Activated T-cell treated with anti-CD3 and anti-CD28 coated beads for 1 hour (primary cell): ENCODE measurements at places on chromosomes 13 and 19.

DNA sequence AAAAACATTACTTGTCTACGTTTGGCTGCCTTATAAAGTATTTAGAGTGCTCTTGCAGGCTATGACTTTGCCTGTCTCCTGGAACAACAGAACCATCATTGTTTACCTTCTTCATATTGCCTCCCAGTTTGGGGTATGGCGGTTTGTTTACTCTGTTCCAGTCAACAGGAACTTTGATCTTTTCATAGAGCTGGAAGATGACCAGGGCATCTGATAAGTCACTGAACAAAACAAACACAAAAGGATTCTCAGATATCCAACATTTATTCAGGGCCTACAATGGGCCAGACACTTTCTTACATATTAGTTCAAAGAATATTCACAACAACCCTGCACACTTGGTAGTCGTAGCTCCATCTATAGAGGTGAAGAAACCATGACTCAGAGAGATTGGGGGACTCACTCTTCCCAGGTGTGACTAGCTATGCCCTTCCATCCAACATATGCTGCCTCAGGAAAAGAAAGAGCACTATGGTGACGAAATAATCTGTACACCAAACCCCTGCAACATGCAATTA lies 38.4 kb upstream of the CPB2 start:
- no peak for DNase-seq

- no peak for DNase-seq
Measured at GRCh38 chr19:29315556-29316190, 102.7 kb upstream of the UQCRFS1 start.

DNA sequence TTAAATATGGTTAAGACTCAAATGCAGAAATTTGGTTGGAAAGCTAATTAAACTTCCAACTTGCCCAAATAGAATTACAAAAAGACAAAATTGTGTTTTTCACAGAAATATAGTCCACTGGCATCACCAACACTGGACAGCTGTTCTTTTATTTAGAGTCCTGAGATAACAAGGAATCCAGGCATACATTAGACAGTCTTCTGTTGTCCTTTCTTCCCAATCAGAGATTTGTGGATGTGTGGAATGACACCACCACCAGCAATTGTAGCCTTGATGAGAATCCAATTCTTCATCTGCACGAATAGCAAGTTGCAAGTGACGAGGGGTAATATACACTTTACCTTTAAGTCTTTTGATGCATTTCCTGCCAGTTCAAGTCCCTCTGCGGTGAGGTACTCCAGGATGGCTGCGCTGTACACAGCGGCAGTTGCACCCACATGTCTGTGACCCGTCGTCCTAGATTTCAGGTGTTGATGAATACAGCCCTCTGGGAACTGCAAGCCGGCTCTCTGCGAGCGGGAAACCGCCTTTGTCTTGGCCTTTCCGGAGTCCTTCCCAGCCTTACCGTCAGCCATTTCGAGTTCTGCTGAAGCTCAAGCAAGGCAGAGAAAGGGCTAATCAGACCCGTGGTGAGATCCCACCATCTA lies 14.7 kb downstream of the UBAC2 start:
- peak; percentile 28 for DNase-seq

GRCh38 chr19:45137179-45137761 lies 23.5 kb downstream of the NKPD1 start:
- DNase-seq = no peak

DNA sequence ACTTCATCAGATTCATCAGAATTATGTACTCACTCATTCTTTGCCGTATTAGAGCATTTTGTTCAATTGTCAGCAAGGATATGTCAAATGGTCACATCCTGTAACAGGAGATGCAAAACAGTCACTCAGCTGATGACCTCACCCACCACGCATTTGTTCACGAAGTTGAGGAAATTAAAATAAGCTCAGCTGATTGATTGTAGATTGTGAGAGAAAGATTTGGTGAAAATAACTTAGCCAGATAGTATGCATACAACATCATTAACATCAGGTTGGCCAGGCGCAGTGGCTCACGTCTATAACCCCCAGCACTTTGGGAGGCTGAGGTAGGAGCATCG lies 22.6 kb upstream of the CDC16 start:
- no peak for DNase-seq

DNA sequence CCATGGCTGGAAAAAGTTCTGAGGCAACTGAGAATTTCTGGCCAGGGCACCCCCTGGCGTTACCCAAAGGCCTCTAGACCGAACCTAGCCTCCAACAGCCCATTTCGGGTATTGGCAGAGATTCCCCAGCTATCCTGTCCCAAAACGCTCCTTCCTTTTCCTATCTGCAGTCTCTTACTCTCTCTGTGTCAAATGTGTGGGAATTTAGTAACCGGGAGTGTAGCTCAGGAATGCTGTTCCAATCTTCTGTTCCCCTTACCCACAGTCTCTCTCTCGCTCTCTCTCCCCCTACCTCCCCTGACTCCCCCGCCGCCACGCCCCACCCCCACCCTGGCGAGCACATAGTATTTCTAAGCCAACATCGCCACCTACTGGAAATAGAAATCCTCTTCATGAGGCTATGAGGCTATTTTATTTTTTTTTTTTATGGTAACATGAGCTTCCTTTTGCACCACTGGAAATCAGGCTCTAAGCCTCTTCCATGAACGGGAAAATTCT lies 27.0 kb downstream of the OXGR1 start:
- no peak for DNase-seq

GRCh38 chr13:102799426-102800144 lies 666 bp downstream of the BIVM start:
- DNase-seq = no peak

- DNase-seq = peak; percentile 71
Measured at GRCh38 chr19:10461047-10461949, 41.0 kb downstream of the PDE4A start.

DNA sequence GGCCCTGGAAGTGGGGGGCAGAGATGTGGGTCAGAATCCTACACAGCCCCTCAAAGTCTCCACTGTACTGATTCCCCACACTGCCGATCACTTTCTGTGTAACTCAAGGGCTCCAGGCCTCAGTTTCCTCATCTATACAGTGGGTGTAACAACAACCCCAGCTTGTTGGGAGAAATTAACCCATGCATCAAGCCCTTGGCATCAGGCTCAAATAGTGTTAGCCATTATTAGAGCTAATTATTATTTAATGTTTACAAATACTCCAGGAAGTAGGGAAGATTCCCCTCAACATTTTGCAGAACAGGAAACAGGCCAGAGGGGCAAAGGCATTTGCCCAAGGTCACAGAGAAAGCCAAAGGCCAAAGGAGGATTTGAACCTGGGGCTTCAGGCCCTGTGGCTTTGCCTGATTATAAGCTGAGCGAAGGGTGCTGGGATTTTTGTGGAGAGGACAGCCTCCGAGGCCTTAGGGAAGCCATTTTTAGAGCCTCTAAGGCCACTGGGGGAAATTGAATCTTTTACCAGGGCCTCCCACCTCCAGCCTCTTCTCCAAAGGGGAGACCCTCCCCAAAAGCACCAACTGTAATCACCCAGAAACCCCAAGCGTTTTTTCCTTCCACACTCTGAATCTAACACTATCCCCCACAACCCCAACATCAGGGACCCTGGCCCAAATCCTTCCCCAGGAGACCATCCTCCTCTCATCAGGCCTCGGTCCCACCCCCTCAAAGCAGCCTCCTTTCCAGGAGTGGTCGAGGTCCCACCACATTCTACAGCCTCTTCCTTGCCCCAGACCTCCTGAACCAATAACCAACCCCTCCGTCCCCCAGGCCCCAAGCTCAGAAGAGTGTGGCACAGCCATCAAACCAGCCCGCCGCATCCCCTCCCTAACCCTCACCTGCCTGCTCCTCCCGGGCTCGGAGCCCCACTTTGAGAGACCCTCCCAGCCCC lies 1.1 kb downstream of the FKBP8 start:
- no peak for DNase-seq

GRCh38 chr19:1851654-1852580 lies 3.6 kb upstream of the REXO1 start:
- DNase-seq = peak; percentile 64

DNA sequence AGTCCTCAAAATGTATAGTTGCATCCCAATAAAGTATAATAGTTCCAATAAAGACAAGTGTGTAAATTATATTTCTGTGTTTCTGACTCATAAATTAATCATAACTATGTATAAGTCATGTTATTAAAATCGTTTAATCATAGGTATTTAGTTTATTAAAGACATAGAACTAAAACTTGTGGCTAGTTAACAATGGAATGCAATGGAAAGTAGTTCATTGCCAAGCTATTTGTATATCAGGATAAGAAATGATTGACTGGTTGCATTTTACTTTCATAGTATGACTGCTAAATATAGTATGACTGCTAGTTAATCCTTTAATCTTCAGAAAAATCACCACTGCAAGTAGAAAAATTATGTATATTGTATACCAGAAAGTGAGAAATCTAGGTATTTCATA lies 16.9 kb downstream of the COG3 start:
- DNase-seq = no peak

- DNase-seq = no peak
Measured at GRCh38 chr13:63605403-63605802, 2189.8 kb upstream of the PCDH20 start.

GRCh38 chr13:38767506-38768265 lies 80.8 kb downstream of the FREM2 start:
- DNase-seq = no peak

GRCh38 chr13:76210262-76210661 lies 574.1 kb downstream of the LMO7 start:
- DNase-seq = no peak

- DNase-seq = no peak
Measured at GRCh38 chr13:75774176-75774575, 138.0 kb downstream of the LMO7 start.

DNA sequence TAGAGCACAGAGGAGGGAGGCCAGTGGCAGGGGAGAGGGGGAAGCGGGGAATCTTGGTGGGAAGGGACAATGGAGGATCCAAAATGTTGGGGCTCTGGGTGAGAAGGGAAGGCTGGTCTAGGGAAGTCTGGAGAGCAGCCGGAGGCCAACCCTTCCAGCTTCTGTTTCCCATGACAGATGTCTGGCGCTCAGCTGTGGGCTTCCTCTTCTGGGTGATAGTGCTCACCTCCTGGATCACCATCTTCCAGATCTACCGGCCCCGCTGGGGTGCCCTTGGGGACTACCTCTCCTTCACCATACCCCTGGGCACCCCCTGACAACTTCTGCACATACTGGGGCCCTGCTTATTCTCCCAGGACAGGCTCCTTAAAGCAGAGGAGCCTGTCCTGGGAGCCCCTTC lies 1.1 kb downstream of the PSENEN start:
- no peak for DNase-seq

DNA sequence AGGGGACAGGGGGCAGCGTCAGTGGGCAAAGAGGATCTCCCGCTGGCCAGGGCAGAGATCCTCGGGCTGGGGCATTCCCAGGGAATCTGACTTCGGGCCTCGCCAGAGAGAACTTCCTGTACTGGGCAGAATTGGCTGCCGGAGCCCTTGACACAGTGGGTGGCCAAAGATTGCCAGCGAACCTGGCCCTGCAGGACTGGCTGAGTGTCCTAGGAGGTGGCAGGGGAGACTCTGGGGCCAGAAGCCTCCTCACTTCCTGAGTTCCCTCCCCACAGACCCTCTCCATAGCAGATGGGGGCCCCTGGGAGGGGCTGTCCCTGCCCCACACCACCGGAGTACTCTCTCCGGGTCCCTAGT lies 19.3 kb downstream of the DPP9 start:
- no peak for DNase-seq

GRCh38 chr19:35206855-35207254 lies 21.7 kb downstream of the FAM187B start:
- DNase-seq = no peak

DNA sequence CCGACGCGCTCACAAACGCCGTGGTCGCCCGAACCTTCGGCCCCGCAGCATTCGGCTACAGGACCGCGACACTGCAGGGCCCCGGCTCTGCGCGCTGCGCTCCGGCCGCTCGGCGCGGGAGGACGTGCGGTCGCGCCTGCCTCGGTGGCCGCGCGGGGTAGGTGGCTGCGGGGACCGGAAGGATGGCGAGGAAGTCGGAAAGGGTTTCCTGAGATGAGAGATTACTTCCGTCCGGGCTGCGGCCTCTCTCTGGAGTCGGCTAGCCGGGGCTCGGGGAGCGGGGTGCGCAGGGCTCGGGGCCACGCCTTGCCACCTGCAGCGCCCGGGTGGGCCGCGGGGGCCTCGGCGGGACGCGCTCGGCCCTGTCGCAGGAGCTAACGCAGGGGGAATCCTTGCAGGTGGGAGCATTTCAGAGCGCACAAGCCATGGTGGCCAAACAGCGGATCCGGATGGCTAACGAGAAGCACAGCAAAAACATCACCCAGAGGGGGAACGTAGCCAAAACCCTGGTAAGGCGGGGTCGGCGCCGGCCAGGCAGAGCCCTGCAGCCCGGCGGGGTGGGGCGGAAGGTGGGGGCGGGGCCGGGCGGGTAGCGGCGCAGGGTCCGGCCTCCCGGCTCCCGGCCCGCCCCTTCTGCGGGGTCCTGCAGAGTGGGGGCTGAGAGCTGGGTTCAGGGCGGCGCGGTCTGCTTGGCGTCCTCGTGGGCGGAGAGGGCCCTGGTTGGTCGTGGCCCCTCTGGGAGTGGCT lies at the start of gene SERP2:
Gene SERP2, plus strand, starts transcription at position 224 of the 747 bp plus-strand sequence. Its CDS starts 202 bp downstream, at position 426.
- DNase-seq = no peak

GRCh38 chr19:10120538-10121189 lies 965 bp upstream of the EIF3G start:
- DNase-seq = no peak
